Right lobe of liver (tissue), 6 donors: ENCODE measurements at places on chromosomes 4 and X. TPM values are rescaled to one million over a fixed set of nuclear protein-coding genes. Genes with fewer than 3 reads are reported as not detected.
A peak's percentile ranks its signal among the peaks of the same experiment; 100 is the strongest.

DNA sequence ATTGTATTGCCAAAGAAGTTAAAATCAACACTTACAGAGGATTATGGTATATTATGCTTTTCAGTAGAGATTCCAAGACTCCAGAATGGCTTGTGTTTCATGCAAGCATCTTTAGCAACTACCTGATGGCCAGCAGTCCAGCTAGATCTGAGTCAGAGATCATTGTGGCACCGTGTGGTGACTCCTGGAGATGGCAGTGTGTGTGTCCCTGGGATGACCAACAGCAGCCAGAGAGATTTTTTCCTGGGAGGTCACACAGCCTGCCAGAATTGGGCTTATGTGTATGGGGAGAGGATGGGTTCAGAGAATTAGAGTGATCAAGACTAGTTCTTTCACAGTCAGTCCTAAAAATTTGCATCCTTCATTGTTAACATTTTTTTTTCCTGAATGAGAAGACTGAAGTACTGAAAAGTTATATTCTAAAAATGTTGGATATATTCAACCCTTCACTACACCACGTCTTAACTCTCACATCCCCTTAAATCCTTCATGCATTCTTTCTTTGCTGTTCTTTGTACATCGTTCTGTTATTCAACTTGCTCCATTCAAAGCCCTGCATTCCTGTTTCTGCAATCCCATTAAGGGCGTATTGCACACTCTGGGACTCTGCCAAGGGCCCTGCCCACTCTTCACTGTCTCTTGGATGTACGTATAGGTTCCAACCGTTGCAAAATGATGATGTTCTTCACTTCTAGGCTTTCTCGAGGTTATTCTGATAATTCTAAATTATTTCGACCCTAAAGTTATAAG is 12.4 kb downstream of the TENM3 start:
- H3K36me3 ChIP-seq: no peaks in the 10 kb centered on the region
- no peaks in the 10 kb centered on the region for H3K4me1 ChIP-seq
- no peak for DNase-seq
- no peak overlapping the region for H3K27ac ChIP-seq
- H3K27me3 ChIP-seq: no peaks in the 10 kb centered on the region
- no peak overlapping the region for H3K4me3 ChIP-seq

GRCh38 chr4:3852309-3852708 is 86.1 kb downstream of the ADRA2C start:
- no peaks in the 10 kb centered on the region for H3K27me3 ChIP-seq
- no peaks in the 10 kb centered on the region for H3K4me1 ChIP-seq
- H3K4me3 ChIP-seq: no peak overlapping the region

GRCh38 chr4:54226404-54227255 is 2.5 kb upstream of the PDGFRA start:
- H3K36me3 ChIP-seq: no peaks in the 10 kb centered on the region
- H3K4me1 ChIP-seq: no peaks in the 10 kb centered on the region
- no peak overlapping the region for H3K27ac ChIP-seq
- DNase-seq: peak; percentile 56

- no peaks in the 10 kb centered on the region for H3K27me3 ChIP-seq
- no peaks in the 10 kb centered on the region for H3K36me3 ChIP-seq
- no peak for DNase-seq
- no peak overlapping the region for H3K4me3 ChIP-seq
- no peak overlapping the region for H3K27ac ChIP-seq
These were observed 57.9 kb downstream of the CFAP299 start for GRCh38 chr4:80393246-80393969.

DNA sequence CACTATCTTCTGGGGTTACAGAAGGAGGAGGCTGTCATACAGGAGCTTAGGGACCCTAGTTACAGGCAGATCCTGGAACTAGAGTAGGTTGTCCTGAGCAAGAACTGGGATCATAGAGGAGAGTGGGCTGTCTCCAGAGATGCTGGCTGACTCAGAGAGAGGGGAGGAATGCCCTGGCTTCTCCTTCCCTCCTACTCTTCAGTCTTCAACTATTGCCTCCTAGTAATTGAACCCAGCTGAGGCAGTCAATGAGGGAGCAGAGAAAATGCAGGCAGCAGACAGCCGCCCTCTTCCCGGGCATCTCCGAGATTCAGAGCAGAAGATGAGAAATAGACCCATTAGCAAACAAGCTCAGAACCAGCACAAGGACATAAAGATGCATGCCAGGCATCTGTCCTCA is 118.3 kb upstream of the PDE5A start:
- no peaks in the 10 kb centered on the region for H3K4me1 ChIP-seq
- no peaks in the 10 kb centered on the region for H3K36me3 ChIP-seq
- DNase-seq: no peak
- no peak overlapping the region for H3K4me3 ChIP-seq

DNA sequence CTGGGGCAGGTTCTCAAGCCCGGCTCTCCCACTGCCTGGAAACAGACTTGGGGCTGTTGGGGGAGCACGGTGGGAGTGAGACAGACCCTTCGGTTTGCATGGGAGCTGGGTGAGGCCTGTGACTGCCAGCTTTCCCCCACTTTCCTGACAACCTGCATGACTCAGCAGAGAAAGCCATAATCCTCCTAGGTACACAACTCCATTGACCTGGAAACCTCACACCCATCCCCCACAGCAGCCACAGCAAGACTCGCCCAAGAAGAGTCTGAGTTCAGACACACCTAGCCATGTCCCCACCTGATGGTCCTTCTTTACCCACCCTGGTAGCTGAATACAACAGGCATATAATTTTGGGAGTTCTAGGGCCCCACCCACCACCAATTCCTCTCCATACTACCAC is 57.6 kb upstream of the UBQLN2 start:
- no peak overlapping the region for H3K4me3 ChIP-seq
- no peak for DNase-seq
- no peaks in the 10 kb centered on the region for H3K4me1 ChIP-seq
- H3K27ac ChIP-seq: no peak overlapping the region
- H3K36me3 ChIP-seq: no peaks in the 10 kb centered on the region

Gene CDKL2
- not detected for total RNA-seq
